ENCODE measurements at places on chromosomes 11 and 22.

DNA sequence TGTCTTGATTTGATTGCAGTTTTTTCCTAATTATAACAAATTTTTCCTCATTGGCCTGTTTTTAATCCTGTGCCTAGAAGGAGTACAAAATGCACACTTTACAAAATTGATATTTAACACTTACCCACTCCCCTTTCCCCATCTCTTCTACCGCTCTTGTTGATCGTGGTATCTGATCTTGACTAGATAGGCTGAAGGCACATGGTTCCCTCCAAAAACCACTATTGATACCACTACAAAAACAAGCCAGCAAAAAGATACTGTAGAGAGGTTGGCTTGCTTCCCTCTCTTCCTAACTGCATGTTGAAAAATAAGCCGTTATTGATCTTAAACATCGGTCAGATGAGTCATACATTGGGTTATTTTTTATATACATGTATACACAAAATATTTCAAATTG, 14.6 kb upstream of the ZNF143 start:
- DNase-seq: no peak

GRCh38 chr22:41369424-41369745, 12.4 kb upstream of the TEF start:
- peak; percentile 97 for DNase-seq

DNA sequence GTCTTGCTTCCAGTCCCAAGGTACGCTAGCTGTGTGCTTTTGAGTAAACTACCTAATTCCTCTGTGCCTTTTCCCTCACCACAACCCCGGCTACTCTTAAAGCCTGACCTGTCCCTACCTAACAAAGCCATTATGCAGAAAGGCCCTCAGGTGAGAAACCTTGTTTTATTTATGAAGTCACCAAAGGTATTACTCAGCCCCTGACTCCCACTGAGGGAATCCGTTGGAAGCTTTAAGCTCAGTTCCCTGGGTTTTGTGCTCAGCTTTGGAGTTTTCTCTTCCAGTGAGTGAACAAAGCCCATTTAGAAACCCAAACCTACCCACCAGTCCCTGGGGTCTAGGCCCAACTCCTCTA, 90.9 kb downstream of the APIP start:
- no peak for DNase-seq

DNA sequence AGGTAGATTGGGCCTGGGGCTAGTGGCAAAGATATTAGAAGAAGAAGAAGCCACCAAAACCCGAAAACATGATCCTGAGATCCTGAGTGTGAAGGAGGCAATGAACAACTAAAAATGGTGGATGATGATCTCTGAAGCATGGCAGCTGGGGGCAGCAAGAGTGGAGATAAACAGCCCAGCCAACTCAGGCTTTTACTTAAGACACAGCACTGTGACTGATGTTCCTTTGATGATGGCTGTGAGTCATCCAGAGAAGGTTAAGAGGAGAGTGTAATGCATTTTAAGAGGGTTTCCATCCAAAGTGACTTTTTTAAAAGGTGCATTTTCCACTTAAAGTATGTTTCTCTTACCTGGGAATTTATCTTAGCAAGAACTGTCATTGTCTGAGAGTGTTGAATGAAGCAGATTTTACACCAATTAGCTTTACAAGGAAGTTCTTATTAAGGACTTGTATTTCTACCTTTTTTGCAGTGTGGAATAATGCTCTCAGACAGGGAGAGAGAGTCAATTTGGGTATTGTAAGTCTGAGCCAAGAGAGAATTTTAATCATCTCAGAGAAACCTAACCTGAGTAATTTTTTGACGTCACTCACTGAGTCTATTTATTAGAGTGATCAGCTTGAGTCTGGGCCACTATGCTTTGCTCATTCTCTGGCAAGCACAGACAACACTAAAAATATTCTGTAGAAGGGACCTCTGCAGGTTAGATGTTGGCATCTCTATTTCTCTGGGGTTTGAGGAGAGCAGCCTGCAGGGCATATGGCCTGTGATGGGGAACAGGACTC, 14.1 kb upstream of the CALCB start:
- no peak for DNase-seq

DNA sequence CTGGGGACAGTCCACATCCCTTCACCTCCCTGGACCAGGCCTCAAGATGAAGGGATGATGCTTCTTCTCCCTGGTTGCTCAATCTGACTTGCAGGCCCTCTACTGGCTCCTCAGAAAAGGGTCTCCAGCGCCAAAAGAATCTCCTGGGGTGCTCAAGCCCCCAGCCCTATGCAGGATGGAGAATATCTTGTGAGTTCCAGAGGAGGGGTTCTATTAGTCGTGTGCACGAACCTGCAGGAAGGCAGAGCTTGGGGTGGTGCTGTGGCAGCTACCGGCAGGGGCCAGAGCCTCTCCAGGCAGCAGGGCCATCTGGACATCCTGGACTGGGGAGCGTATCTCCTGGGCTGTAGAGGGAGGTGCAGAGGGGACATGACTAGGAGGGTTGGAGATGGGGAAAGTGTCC, 1339.5 kb downstream of the BRD1 start:
- DNase-seq: no peak

DNA sequence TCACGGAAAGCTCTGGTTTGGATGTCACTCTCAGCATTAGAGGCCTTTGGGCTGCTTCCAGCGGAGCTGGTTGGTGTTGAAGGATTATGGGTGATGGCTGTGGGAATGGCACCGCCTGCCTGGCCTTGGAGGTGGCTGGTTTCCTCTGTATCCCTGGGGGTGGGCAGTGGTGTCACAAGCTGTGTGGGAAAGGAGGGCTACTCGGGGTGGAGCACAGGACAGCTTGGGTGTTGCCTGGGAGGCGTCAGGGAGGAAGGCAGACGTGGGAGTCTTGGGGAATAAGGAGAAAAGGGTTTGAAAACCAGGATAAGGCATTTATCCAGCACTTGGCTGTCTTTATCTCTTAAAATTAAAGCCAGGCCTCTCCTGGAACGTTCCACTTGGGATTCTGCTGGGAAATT, 71.8 kb downstream of the ADAMTS15 start:
- DNase-seq: no peak

GRCh38 chr11:573146-573759, 3.0 kb upstream of the PHRF1 start:
- no peak for DNase-seq

- no peak for DNase-seq
Measured at GRCh38 chr11:135037828-135038227, 625.8 kb upstream of the B3GAT1 start.

GRCh38 chr11:36488096-36488495, 22.0 kb downstream of the TRAF6 start:
- DNase-seq: no peak

- no peak for DNase-seq
Measured at GRCh38 chr11:59365232-59366018, 6.7 kb downstream of the OR5AN1 start.

DNA sequence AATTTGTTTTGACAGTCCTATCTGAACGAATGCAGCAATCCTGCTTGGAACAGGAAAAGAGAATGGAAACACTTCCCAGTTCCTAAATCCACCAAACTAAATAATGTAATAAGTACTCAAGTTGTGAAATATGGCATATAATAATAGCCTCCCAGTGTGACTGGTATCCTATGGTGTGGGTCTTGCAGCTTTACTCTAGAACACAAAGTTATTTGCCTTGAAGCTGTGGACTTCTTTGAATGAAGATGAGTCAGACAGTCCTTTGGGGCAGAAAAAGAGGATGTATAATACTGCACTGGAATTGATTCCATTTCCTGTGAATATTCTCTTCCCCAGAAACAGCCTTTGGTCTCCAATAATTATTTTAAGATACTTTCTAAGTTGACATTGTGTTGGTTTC, 887.0 kb downstream of the KCNA4 start:
- no peak for DNase-seq

GRCh38 chr11:11435635-11436034, 82.6 kb upstream of the CSNK2A3 start:
- DNase-seq: no peak

DNA sequence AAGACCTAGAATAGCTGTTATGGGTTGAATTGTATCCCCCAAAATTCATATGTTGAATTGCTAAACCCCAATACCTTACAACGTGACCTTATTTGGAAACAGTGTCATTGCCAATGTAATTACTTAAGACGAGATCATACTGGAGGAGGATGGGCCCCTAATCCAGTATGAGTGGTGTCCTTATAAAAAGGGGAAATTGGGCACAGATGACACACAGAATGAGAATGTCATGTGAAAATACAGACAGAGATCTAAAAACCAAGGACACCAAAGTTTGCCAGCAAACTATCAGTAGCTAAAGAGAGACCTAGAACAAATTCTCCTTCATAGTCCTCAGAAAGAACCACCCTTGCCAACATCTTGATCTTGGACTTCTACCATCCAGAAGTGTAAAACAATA, 127.7 kb downstream of the ATXN10 start:
- DNase-seq: no peak

DNA sequence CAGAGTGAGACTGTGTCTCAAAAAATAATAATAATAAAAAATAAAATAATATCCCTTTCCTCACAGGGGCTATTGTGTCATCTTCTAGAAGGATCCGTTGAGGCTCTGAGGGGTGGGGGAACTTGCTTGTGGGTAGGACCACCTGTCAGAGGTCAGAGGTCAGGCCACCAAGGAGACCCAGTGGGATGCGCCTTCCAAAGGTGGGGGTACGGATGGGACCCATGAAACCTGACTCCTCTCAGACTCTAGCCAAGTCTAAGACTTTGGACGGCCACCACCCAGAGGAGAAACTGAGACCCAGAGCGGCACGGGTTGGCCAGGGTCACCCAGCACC, 367 bp upstream of the MMP11 start:
- no peak for DNase-seq

GRCh38 chr22:50483977-50484853, 2.4 kb upstream of the MIOX start:
- no peak for DNase-seq

GRCh38 chr11:44112091-44112821, 16.8 kb downstream of the EXT2 start:
- no peak for DNase-seq

DNA sequence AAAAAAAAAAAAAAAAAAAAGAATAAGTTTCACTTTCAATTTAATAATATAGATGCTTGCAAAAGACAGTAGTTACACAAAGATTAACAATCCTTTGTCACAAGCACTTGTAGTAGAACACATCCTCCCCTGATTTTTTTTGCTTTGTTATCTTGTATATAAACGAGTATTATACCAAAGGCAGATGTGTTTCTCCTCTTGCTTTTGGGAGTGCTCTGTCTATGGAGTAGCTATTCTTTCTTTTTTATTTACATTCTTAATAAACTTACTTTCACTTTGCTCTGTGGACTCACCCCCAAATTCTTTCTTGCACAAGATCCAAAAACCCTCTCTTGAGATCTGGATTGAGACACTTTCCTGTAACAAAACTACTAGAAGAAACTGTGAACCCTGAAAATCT, 3.4 kb upstream of the MRPL16 start:
- DNase-seq: no peak

DNA sequence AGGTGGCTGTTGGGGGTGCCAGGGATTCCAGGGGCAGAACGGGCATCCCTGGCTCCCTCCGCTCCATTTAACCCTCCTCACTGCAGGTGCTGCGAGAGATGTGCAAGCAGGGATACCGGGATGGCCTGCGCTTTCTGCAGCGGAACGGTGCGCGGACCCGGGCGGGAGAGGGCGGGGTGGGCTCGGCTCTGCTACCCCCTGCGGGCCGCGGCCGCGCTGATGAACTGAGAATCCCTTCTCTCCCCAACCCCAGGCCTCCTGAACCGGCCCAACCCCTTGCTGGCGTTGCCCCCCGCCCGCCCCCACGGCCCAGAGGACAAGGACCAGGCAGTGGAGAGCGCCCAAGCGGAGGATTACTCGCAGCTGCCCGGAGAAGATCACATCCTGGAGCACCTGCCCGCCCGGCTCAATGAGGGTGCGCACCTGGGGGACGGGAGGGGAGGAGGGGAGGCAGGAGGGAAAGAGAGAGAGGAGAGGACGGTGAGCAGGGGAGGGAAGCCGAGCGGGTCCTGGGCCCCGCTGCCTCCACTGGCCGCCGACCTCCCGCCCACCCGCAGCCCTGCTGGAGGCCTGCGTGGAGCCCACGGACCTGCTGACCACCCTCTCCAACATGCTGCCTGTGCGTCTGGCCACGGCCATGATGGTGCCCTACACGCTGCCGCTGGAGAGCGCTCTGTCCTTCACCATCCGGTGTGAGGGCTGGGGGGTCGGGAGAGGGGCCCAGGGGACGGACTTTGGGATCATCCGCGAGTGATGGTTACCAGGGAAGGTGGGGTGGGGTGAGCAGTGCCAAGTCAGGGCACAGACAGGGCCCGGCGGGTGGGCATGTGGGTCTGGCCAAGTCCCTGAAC, 4.1 kb upstream of the CRACR2B start:
- DNase-seq: no peak

DNA sequence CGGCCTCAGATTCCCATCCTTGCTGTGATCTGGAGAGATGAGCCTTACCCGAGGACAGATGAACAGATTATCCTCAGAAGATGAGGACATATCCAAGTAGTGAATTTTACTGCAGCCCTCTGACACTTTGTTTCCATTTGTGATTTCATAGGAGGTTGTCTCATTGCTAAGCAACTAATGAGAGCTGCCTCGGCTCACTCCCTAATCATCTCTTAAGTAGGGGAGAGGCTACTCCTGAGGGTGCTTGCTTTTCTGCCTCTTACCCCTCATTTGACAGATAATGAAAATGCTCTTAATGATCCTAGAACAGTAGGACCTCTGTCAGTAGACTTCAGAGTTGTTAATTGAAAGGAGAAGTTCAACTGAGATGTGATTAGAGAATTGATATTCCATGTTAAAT, 150.9 kb downstream of the TBC1D22A start:
- no peak for DNase-seq

GRCh38 chr11:2534134-2534956, 89.5 kb downstream of the KCNQ1 start:
- DNase-seq: no peak

GRCh38 chr11:70732023-70732880, 333.9 kb downstream of the CTTN start:
- no peak for DNase-seq

DNA sequence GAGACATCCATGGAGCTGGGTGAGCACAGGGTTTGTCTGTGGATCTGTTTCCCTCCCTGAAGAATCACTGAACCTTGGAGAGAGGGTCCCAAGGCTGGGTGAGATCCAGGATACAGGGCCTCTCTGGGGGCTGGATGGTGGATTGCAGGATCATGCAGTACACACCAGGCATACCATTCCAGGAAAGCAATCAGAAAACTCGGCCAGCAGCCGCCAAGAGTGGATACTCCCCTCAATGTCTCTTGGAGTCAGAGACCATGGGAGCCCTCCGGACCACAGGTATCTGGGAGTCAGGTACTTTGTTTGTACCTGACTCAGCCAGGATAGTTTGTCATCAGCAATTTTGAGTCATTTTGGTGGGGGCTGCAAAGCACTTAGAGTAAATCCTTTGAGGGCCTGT, 14.6 kb upstream of the SYT13 start:
- no peak for DNase-seq
